ENCODE measurements at places on chromosomes 6 and 20. TPM values are rescaled to one million over a fixed set of nuclear protein-coding genes. Genes with fewer than 3 reads are reported as not detected.

SLC22A2 gene
- total RNA-seq: 0.12 TPM

LGSN gene
- not detected for total RNA-seq

IL17F gene
- total RNA-seq: not detected

TRIM40 gene
- not detected for total RNA-seq

NKAIN2 gene
- total RNA-seq: not detected

LRRN4 gene
- total RNA-seq: not detected

LRRC73 gene
- total RNA-seq: 0.62 TPM

TAGAP gene
- total RNA-seq: not detected

TAAR2 gene
- total RNA-seq: not detected

POU5F1 gene
- total RNA-seq: not detected

NR2E1 gene
- total RNA-seq: not detected

TCP11 gene
- total RNA-seq: 0.25 TPM

KCNQ2 gene
- not detected for total RNA-seq

ZNF165 gene
- 0.77 TPM for total RNA-seq

CCN5 gene
- total RNA-seq: 1.5 TPM

PFDN4 gene
- 164 TPM for total RNA-seq

C20orf202 gene
- 0.12 TPM for total RNA-seq

SNRNP48 gene
- 18.8 TPM for total RNA-seq

CCR6 gene
- total RNA-seq: not detected

PRICKLE4 gene
- not detected for total RNA-seq

ADGB gene
- total RNA-seq: not detected

SLPI gene
- not detected for total RNA-seq

GHRH gene
- not detected for total RNA-seq

TP53TG5 gene
- total RNA-seq: not detected

SLC35F1 gene
- total RNA-seq: 0.12 TPM

PRPH2 gene
- total RNA-seq: 1.8 TPM

HACE1 gene
- 26.3 TPM for total RNA-seq

SAMD5 gene
- 0.44 TPM for total RNA-seq

RAB32 gene
- 161 TPM for total RNA-seq

CNR1 gene
- not detected for total RNA-seq

ACAT2 gene
- 145 TPM for total RNA-seq

NUS1 gene
- 24.8 TPM for total RNA-seq

PHACTR1 gene
- 1.4 TPM for total RNA-seq

PREP gene
- 16.3 TPM for total RNA-seq

NHLRC1 gene
- total RNA-seq: 2.7 TPM

NRSN1 gene
- not detected for total RNA-seq

ISM1 gene
- 0.33 TPM for total RNA-seq

TNXB gene
- 5.9 TPM for total RNA-seq

MYBL2 gene
- total RNA-seq: 16.8 TPM

BMP5 gene
- not detected for total RNA-seq

MEP1A gene
- not detected for total RNA-seq

C6orf163 gene
- 2.1 TPM for total RNA-seq

All from uterine smooth muscle cell (primary cell).